ENCODE measurements at places on chromosomes 6 and 20.

- DNase-seq = no peak
These were observed 84.6 kb downstream of the ANKS1A start for GRCh38 chr6:34973547-34974248.

DNA sequence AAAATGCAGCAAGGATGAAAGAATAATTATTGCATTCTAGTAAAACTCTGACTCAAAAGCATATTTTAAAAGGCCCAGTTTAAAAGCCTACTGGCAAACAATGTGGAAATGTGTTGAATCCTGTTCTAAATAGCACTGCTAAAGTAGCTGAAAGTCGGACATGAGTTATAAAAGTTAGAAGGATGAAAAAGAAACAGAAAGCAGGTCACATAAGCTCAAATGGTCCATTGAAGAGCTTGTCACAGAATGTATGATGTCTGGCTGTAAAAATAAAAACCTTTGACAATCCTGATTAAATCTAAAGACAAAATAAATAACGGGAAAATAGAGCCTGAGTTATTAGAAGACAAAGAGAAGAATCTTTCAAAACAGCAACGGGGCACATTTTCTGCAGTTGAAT is 218.6 kb upstream of the UFL1 start:
- no peak for DNase-seq

DNA sequence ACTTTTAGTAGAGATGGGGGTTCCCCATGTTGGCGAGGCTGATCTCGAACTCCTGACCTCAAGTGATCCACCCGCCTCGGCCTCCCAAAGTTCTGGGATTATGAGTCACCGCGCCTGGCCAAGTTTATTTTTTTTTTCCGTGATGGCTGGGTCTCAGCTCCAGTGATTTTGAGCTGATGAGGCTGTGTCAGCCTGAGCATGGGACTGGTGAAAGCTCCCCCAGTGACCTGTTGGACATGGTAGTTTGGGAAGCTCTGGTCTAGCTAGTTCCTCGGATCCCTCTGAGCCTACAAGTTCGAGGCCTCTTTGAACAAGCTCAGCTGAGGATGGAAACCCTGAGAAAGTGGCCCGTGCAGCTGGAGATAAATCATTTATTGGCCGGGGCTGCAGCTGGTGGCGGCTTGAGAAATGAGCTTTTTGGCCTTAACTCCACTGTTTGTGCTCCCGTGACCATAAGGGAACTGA is 126.8 kb downstream of the SNX5 start:
- no peak for DNase-seq

DNA sequence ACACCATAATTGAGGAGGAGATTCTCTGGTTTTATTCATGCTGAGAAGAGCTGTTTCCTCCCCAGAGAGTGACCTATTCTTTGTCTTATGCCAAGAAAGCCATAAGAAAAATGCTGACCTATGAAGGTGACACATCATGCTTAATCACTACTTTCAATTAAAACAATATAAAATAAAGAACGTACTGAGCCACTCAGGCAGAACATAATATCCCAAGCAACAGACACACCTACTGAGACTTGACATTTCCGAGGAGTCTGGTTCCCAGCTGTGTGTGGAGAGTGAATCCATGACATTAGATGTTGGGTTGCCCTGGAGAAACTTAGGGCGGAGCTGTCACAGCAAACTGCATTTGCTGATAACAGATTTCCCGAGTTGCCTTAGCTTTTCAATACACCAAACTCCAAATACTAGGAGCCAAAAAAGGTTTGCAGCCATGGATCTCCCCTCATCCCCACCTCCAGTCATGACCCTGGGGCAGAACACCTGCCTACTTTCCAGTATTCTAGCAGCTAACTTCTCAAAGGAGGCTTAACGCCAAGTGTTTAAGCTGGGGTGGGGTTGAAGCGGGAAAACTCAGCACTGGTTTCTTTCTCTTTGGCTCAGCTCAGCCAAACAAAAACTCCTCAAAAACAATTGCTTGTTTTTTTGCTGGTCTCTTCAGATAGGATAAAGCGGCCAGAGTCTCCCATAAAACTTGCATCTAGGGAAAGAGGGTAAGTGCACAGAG is 92.2 kb downstream of the BACH2 start:
- no peak for DNase-seq

DNA sequence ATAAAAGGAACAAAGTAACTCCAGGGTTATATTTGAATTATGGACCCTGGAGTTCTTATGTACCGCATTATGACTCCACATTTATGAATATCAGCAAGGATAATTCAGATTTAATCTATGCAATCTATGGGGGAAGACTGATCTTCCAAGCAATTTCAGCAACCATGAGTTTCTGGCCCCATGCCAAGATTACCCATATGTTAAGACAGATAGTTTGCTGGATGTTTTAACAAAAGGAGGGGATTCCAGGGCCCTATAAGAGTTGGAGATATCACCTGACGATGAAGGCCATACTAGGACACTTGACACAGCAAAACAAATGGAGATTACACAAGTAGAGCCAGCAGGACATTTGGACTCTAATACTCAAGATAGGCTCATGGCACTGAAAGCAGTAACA is 45.9 kb upstream of the PLN start:
- DNase-seq = no peak

DNA sequence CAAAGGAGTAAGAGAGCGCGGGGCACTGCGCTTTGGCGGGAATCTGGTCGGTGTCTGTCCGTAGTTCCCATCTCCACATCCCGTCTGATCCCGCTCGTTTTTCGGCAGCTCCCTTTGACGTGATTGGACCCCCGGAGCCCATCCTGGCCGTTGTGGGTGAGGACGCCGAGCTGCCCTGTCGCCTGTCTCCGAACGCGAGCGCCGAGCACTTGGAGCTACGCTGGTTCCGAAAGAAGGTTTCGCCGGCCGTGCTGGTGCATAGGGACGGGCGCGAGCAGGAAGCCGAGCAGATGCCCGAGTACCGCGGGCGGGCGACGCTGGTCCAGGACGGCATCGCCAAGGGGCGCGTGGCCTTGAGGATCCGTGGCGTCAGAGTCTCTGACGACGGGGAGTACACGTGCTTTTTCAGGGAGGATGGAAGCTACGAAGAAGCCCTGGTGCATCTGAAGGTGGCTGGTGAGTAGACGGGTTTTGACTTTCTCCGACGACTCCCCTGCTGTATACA is 1.4 kb downstream of the BTN1A1 start:
- DNase-seq = peak; percentile 54

- no peak for DNase-seq
These were observed 26.3 kb downstream of the SPDEF start for GRCh38 chr6:34529665-34530327.

- DNase-seq = no peak
These were observed 6.7 kb upstream of the TMEM30A start for GRCh38 chr6:75291331-75291730.

DNA sequence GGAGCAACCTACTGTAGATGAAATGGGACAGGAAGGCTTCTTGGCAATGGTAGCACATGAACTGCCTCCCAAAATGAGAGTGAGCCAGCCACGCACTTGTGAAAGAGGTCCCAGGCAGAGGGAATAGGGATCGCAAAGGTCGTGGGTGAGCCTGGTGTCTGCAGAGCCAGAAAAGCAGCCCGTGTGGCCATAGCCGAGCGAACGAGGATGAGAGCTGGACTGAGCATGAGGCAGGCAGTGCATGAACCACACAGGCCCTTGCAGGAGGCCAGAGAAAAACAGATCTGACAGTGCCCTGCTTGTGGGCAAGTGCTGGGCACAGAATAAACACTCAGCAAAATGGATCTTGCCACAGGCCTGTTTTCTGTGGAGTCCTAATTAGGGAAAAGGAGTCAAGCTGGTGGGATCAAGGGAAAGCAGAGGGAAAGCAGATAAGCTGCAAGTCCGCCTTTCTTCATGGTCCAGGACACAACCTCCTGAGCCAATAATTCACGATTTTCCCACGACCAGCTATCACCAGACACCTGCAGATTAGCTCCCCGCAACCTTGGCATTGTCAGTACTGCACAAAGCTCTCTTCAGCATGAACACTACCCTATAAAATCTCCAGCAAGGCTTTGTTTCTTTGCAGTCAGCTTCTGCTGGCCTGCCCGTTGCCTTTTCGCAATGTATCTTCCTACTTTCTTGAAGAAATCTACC is 44.0 kb downstream of the GCNT2 start:
- DNase-seq = no peak

DNA sequence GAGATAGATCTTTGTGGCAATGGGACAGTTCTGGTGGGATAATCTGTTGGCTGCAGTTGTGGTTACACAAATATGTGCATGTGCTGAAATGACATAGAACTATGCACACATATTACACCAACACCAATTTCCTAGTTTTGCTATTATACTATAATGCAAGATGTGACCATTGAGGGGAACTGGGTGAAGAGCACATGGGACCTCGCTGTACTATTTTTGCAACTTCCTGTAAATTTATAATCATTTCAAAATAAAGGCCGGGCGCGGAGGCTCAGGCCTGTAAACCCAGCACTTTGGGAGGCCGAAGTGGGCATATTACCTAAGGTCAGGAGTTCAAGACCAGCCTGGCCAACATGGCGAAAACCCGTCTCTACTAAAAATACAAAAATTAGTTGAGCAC is 8.7 kb downstream of the ARMC12 start:
- no peak for DNase-seq

- DNase-seq = peak; percentile 58
These were observed 89.2 kb upstream of the ARID1B start for GRCh38 chr6:156687789-156688619.

DNA sequence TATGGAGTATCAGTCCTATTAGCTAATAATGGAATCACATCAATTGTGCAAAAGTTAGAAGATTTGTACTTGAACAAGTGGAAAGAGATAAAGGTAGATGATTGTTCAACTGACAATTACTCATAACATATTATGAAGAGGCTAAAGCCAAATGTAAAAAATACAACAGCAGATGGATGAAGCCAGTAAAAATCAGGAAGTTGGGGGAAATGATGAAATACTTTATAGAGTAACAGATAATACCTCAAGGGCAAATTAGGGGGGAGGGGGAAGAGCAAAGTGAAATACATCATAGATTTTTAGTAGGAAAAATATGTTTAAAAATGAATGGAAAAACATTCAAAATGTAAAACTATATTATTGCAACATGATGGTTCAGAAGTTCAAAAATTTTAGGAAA is 114.0 kb downstream of the PDSS2 start:
- DNase-seq = no peak

DNA sequence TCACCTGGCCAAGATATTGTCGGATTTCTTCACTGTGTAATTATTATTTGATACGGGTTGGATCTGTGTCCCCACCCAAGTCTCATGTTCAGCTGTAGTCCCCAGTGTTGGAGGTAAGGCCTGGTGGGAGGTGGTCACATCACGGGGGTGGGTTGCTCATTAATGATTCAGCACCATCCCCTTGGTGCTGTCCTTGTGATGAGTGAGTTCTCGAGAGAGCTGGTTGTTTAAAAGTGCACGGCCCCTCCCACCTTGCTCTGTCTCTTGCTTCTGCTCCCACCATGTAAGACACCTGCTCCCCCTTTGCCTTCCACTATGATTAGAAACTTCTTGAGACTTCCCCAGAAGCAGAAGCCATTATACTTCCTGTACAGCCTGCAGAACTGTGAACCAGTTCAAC is 173.9 kb upstream of the PMEPA1 start:
- no peak for DNase-seq

DNA sequence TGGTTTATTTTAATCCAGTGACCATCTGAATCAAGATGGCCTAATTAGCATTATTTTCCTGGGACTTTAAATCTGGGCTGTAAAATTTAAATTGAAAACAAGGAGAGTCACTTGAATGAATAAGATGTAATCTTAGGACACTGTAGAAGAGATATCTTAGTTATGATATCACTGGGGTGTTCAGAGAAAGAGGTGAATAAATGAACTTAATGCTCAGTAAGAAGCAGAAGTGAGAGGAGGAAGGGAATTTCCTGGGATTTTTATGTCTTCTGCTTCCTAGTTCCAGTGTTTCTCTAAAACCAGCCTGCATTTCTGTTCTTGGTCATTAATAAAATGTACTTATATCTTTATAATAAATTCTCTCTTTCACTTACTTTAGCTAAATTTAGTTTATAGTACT is 136.8 kb upstream of the PTPRK start:
- no peak for DNase-seq

DNA sequence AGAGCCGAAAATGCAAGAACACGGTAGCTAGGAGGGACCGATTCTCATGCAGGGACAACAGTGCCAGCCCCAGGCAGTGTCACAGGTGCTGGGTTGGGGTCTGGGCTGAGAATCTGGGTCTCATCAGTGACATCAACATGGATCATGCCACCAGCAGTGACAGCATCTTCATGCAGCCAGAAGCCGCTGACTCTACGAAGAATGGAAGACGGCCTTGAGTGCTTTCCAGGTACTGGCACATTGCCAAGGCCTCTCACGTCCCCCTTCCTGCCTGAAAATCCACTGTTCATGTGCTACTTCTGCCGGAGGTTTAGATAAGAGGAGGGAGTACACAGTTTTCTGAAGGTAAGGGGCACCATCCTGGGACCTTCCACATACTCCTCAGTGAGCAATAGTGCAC is 141.1 kb upstream of the FOXQ1 start:
- no peak for DNase-seq

DNA sequence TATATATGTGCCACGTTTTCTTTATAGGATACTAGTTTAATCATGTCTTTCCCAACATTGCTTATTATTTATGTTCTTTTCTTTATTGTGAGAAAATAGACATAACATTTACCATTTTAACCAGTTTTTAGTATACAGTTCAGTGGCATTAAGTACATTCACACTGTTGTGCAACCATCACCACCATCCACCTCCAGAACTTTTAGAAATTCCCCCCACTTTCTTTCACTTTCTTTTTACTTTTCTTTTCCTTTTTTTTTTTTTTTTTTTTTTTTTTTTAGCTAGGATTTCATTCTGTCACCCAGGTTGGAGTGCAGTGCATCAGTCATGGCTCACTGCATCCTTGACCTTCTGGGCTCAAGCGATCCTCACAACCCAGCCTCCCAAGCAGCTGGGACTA is 18.5 kb downstream of the RBCK1 start:
- DNase-seq = no peak

- DNase-seq = peak; percentile 83
These were observed 25.2 kb downstream of the TFAP2B start for GRCh38 chr6:50843842-50844241.

DNA sequence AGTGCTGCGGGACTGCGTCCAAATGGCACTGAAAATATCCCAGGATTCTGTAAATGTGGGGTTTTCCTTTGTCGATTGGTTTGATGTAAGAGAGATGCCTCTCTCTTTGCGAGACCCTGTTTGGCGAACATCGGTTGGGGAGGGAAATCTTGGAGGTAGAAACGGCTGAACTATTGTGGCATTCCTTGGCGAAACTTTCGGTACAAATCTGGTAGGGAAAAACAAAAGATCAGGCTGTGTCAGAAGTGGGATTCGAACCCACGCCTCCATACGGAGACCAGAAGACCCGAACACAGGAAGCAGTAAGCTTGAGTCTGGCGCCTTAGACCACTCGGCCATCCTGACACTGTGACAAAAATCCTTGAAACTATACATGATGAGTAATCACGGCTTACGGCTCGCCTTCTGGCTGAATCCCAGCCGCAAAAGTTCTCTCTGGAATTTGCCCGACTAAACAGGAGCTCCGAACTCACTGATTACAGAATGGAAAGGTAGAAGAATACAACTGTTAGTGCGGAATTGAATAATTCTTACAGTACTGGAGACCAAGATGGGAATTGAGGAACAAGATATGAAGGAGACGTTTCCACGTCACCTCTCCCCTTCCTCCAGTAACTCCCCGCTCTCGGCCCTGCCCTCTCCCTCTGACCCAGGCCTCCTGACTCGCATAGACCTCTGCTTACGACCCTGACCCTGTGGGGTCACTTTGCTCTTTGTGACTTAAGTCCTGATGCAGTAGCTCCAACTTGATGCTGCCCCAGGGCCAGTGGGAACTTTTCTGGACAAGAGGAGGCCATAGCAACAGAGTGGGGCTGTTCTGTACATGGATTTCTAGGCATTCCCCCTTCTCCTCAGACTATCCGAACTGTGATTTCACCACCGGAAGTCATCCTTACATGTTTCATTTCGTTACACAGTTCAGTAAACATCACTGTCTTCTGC is 132.8 kb upstream of the ZNF184 start:
- DNase-seq = peak; percentile 89

Measured in ecto neural progenitor cell (in vitro differentiated cells).